Pancreas (tissue), 10 donors: ENCODE measurements at places on chromosomes 1 and 21. TPM values are rescaled to one million over a fixed set of nuclear protein-coding genes. Genes with fewer than 3 reads are reported as not detected.
A peak's percentile ranks its signal among the peaks of the same experiment; 100 is the strongest.

Gene HSPA13
- total RNA-seq = 18.7 TPM

GRCh38 chr1:212125654-212126053 is 90.1 kb downstream of the DTL start:
- no peak for DNase-seq
- H3K27ac ChIP-seq = no peak overlapping the region
- no peak overlapping the region for H3K4me3 ChIP-seq

DNA sequence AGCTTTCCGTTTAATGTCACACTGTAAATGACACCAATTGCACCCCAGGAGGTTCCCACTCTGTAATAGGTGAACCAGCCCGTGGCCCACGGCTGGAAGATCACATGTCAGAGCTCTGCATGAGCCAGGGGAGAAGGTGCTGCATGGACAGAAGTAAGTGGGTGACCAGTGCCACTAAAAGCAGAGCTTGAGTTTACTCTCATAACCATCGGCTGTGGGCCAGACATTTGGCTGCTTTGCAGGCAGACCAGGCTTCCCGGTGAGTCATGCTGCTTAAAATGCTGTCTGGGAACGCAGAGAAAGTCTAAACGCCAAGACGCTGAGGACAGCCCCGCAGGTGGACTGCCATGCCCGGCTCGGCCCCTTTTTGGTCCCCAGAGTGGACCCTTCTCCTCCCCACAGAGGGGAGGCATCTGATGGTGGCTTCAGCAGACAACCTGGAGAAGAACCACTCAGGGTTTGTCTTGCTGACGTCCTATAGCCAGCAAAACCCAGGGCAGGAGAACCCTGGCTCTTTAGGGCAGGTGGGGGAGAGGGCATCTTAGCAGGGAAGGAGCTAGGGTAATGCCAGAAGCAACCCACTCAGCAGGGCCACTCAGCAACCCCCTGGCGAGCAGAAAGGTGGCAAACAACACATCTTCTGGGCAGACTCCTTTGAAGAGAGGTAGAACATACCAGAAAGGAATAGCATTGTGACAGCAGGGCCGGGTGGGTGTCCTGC is 7.3 kb downstream of the KIAA2013 start:
- H3K36me3 ChIP-seq = no peaks in the 10 kb centered on the region
- no peak overlapping the region for H3K4me3 ChIP-seq
- no peak overlapping the region for H3K27ac ChIP-seq
- H3K27me3 ChIP-seq = no peaks in the 10 kb centered on the region
- no peak for DNase-seq

GRCh38 chr1:235239851-235240250 is 78.8 kb upstream of the RBM34 start:
- no peaks in the 10 kb centered on the region for H3K4me1 ChIP-seq
- no peak for DNase-seq
- peaks cover 10% of the 10 kb centered on the region for H3K36me3 ChIP-seq
- H3K4me3 ChIP-seq = no peak overlapping the region
- H3K27me3 ChIP-seq = no peaks in the 10 kb centered on the region

DNA sequence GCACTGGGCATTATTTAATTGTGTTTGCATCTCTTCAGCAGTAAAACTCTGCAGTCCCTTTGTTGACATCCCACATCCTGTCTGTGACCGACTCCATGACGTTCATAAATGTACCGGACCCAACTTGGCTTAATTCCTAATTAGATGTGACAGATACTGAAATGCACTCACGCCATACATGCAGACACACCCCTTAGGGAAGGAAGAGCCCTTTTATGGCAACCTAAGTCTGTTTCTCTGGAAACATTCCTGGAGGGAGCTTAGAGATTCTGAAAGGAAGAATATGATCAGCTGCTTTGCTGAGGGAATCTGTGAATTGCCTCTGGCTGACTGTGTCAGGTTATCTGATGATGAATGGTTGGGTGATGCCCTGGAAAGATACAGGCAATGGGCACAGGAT is 33.4 kb downstream of the ADAMTS5 start:
- H3K27me3 ChIP-seq = no peaks in the 10 kb centered on the region
- no peaks in the 10 kb centered on the region for H3K36me3 ChIP-seq
- H3K27ac ChIP-seq = no peak overlapping the region
- H3K4me3 ChIP-seq = no peak overlapping the region

GRCh38 chr21:26565111-26565510 is 8.0 kb downstream of the CYYR1 start:
- no peaks in the 10 kb centered on the region for H3K4me1 ChIP-seq
- H3K4me3 ChIP-seq = no peak overlapping the region
- no peak for DNase-seq
- H3K27me3 ChIP-seq = no peaks in the 10 kb centered on the region
- H3K36me3 ChIP-seq = no peaks in the 10 kb centered on the region
- H3K27ac ChIP-seq = no peak overlapping the region

Gene PIGV
- total RNA-seq = 6.8 TPM

DNA sequence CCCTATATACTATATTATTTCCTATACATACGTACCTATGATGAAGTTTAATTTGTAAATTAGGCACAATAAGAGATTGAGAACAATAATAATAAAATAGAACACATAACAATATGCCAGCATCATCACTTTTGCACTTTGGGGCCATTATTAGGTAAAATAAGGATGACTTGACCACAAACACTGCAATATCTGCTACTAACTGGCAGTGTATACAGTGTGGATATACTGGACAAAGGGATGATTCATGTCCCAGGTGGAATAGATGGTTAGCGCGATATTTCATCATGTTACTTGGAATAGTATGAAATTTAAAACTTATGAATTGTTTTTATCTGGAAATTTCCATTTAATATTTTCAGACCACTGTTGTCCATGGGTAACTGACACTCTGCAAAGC is 35.4 kb upstream of the TXLNA start:
- no peak for DNase-seq
- peaks cover 5% of the 10 kb centered on the region for H3K4me1 ChIP-seq
- no peaks in the 10 kb centered on the region for H3K27me3 ChIP-seq
- no peak overlapping the region for H3K4me3 ChIP-seq
- H3K36me3 ChIP-seq = no peaks in the 10 kb centered on the region

DNA sequence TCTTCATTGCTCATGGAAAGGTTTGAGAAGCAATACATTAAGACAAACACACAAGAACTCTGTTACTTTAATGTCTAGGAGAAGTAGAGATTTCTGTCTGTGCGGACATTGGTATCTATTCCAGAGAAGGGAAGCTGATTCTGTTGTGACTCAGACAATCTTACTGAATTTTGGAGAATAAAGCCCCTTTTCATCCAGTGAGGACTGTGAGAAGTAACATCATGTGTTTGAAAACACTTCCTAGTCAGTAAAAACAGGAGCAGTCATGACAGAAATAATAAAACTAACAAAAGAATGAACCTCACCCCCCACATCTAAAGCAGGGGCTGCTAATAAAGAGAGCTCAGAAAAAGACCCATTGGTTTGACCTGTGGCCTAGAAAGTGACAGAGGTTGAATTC is 46.6 kb downstream of the NEK7 start:
- H3K36me3 ChIP-seq = no peaks in the 10 kb centered on the region
- no peak overlapping the region for H3K27ac ChIP-seq
- H3K27me3 ChIP-seq = no peaks in the 10 kb centered on the region
- peaks cover 3% of the 10 kb centered on the region for H3K4me1 ChIP-seq

GRCh38 chr1:84795966-84796600 is 96.9 kb downstream of the LPAR3 start:
- no peaks in the 10 kb centered on the region for H3K4me1 ChIP-seq
- H3K4me3 ChIP-seq = no peak overlapping the region
- H3K27ac ChIP-seq = no peak overlapping the region
- no peak for DNase-seq
- H3K27me3 ChIP-seq = no peaks in the 10 kb centered on the region

DNA sequence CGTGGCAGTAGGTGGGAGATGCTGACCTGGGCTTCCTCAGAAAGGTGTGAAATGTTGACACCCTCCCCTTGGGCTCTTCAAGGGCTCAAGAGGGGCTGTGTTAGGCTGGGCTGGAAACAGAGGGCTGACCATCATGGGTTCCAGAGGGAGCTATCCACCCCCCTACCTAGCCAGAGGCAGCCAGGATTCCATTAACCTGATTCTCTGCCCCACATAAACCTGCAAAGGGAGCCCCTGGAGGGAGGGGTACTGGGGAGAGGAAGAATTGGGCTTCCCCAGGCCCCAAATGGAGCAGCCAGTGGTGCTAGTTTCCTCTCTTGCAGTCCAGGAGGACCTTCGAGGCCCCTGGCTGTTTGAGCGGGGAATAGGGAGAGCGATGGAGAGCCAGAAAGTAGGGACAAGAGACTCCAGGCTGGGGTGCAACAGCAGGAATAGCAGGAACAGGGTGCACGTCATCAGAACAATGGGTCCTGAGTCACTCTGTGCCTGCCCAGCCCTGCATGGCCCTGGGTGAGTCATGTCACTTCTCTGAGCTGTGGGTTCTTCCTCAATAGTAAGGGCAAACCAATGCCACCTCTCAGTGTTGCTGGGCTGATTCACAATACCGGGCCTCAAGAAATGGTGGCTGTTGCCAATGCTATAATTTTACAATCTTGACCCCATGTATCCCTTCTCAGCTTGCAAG is 121.2 kb downstream of the EPHB2 start:
- H3K4me3 ChIP-seq = no peak overlapping the region
- no peaks in the 10 kb centered on the region for H3K27me3 ChIP-seq
- H3K27ac ChIP-seq = no peak overlapping the region
- H3K4me1 ChIP-seq = peaks cover 7% of the 10 kb centered on the region
- H3K36me3 ChIP-seq = no peaks in the 10 kb centered on the region

- no peak overlapping the region for H3K4me3 ChIP-seq
- H3K27me3 ChIP-seq = no peaks in the 10 kb centered on the region
- H3K4me1 ChIP-seq = no peaks in the 10 kb centered on the region
- DNase-seq = peak; percentile 31
These were observed 37.7 kb downstream of the SYCP1 start for GRCh38 chr1:114892194-114892918.

DNA sequence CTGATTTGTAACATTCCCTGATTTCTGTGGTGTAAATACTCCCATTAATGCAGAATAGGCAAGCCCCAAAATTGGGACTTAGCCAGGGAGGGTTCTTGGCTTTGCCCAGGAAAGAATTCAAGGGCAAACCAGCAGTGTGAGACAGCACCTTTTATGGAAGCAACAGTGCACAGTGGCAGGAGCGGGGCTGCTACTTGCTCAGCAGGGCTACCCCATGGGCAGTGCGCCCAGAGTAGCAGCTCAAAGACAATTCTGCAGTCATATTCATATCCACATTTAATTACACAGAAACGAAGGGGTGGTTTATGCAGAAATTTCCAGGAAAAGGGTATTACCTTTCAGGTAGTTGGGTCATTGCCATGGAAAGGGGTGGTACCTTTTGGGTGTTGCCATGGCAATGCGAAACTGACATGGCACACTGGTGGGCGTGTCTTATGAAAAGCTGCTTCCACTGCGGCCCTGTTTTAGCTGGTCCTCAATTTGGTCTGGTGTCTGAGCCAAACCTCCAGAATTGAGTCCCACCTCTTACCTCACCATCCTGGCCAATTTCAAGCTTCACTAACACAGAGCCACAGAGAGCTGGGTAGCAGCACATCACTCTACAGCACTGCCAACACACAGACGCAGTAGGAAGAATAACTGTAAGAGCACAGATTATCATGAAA is 35.9 kb downstream of the FHAD1 start:
- peaks cover 35% of the 10 kb centered on the region for H3K4me1 ChIP-seq
- H3K27me3 ChIP-seq = no peaks in the 10 kb centered on the region
- peak; percentile 66 for DNase-seq

DNA sequence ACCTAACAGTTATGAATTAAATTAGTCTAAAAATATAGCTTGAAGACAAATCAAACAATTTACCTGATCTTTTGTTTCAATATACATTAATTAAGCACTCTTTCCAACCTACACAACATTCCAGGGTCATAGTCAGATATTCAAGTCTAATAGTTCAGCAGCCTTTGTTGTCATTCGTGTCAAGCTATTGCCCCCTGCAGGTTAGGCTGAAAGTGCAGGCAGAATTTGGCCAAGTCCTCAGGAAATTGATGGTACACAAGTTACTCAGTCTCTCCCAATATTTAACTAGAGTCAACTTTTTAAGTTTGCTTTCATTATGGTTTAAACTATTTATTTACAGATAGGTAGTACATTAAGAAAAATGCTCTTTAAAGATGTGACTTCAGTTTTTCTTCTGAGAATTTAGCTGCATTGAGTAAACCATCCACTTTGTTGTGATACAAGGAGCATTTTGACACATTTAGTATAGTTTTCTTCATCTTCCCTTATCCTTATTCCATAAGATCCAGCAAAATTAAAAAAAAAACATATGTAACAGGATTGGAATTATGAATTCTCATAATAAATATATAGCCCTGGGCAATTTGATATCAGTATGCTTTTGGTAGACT is 130.3 kb upstream of the DPYD start:
- peak; percentile 33 for DNase-seq
- peaks cover 14% of the 10 kb centered on the region for H3K27me3 ChIP-seq
- no peak overlapping the region for H3K4me3 ChIP-seq
- H3K4me1 ChIP-seq = no peaks in the 10 kb centered on the region
- no peaks in the 10 kb centered on the region for H3K36me3 ChIP-seq
